ENCODE measurements at places on chromosomes 11 and 22.
A peak's percentile ranks its signal among the peaks of the same experiment; 100 is the strongest.

DNA sequence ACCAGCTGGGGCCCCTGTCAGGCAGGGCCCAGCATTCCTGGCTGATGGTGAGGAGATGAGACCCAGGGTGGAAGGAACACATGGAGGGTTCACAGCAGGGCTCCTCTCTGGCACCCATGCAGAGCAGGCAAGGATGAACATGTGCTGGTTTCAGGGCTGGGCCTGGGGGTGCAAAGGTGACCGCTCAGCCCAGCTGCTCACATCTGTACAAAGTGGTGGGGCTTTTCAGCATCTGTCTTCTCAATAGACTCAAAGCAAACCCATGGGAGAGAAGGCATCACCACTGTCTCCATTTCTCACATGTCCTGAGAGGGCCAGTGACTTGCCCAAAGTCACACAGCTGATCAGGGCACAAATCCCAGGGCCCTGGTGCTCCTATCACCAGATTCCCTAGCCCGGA lies 27.3 kb upstream of the TCF20 start:
- DNase-seq: no peak

- DNase-seq: no peak
Observed at GRCh38 chr11:70402685-70403084, 4.4 kb downstream of the CTTN start.

DNA sequence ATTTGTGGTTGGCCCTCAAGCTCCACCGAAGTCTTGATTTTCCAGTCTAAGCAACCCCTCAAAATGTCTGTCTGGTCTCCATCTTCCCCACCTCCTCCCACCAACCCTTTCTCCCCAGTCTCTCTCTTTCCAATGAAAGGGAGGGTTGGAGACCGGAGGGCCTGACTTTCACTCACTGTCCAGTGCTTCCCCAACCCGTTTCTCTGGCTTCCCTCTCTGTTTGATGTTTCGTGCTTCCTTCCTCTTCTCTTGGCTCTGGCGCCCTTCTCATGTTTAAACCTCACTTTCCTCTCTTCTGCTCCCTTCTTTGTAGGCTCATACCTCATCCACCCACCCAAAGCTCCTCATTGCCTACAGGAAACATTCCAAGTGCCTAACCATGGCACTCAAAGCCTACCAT lies 11.1 kb upstream of the VPS37C start:
- DNase-seq: no peak

- no peak for DNase-seq
Observed at GRCh38 chr11:106378513-106379179, 301.2 kb downstream of the AASDHPPT start.

- no peak for DNase-seq
Observed at GRCh38 chr11:121323046-121323607, 30.6 kb downstream of the SC5D start.

DNA sequence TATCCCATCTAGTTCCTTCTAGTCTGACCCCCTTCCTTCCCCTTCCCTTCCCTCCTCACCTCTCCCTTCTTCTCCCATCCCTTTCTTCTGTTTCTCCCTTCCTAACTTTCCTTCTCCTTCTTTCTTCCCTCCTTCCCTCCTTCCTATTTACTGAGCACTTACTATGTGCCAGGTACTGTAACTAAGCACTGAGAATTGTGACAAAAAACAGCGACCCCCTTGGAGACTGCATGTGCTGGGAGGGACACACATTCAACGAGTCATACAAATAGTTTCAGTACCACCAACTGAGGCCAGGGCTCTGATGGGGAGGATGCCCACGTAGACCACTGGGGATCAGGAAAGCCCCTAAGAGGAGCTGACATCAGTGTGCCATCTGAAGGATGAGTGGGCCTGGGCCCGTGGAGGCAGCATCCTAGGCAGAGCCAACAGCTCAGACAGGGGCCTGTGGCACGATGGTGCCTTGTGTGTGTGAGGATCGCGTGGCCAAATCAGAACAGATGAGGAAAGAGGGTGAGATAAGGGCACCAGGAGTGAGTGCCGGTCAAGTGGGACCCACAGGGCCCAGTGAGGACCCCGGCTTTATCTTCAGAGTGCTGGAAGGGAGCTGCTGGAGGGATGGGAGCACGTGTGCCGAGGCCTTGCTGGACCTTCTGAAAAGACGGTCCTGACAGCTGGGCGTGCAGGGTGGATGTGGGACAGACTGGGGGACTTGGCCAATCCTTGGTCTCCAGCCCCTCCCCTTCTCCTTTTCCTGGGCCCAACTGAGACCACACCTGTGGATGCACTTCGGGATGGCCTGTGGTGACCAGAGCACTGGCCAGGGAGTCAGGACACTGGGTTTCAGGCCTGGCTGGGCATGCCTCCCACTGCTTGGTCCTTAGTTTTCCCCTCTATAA lies 38.4 kb upstream of the CRYBB3 start:
- no peak for DNase-seq

GRCh38 chr11:13717331-13717730 lies 48.9 kb downstream of the FAR1 start:
- no peak for DNase-seq

- DNase-seq: peak; percentile 79
Observed at GRCh38 chr11:62546244-62546928, at the start of gene AHNAK. TSS of gene AHNAK (minus strand) at chr11:62546806. CDS start at chr11:62536098, 10,708 bp downstream.

GRCh38 chr11:100686476-100687053 lies 523 bp upstream of the ARHGAP42 start:
- no peak for DNase-seq

DNA sequence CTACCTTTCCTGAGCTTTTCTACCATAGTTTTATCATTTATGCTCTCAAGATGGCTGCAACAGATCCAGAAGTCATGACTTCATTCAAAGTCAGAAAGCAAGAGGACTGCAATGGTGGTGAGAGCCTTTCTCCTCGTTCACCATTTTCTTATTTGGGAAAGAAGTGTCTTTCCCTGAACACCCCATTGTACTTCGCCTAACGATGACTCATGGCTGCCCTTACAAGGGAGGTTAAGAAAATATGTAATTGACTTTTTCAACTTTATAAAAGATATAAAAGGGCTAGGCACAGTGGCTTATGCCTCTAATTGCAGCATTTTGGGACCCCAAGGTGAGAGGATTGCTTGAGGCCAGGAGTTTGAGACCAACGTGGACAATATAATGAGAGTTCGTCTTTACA lies 541.7 kb downstream of the METTL15 start:
- DNase-seq: no peak

DNA sequence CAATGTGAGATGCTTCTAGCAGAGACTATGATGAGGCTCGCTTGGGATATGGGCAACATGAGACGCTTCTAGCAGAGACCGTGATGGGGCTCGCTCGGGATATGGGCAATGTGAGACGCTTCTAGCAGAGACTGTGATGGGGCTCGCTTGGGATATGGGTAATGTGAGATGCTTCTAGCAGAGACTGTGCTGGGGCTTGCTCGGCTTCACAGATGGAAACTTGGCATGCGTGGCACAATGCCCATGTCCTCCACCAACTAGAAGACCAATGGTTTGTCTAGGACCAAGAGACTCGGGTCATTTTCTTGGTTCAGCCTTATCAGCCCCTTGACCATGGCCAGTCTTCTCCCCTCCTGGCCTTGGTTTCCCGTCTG lies 7.1 kb downstream of the MYEOV start:
- DNase-seq: no peak

GRCh38 chr11:23233075-23233474 lies 372.8 kb upstream of the CCDC179 start:
- DNase-seq: no peak

GRCh38 chr22:17171153-17172028 lies 12.3 kb upstream of the HDHD5 start:
- DNase-seq: peak; percentile 67

DNA sequence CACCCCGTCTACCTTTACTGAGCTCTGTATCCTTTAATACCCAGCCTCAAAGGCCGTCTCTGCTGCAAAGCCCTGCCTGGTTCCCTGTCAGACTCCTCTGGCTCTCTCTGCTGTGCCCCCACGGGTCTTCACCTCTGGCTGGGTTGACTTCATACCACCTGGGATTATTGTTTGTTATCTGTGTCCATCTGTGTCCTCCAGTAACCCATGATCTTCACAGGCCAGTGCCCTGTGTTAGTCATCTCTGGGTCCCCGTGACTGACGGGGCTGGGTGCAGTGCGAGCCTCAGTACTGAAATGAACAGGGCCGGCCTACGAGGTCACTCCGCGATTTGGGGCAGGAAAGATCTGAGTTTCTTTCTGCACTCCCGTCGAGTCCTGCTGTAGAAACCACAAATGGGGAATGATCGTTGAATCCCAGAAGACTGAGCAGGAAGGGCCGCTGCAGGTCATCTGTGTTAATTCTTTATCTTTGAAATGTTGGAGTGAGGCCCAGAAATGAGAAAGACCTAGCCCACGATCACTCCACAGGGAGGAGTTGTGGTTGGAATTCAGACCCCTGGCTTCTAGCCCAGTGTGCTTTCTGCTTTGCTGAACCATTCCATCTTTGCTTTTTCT lies 12.3 kb upstream of the TUB start:
- DNase-seq: no peak

DNA sequence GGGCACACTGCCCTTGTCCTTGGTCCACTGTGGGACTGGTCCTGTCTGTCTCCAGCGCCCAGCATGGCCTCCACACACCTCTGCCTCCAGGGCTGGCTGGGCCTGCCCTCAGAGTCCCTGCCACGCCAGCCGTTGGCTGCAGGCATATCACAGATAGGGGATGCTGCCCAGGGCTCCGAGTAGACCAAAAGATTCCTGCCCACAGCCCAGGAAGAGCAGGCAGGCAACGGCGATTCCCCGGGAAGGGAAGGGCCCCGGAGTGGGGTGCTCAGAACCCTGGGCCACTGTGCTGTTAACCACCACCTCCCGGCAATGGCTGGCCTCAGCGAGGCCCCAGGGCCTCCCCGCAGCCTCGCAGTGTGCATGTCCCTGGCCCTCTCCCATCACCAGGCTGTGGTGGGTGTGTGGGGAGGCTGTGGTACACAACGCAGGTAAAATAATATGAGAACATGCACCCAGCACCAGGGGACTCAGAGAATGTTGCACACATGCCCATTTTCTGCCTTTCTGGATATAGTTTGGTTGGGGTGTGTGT lies 2.2 kb downstream of the IFITM5 start:
- no peak for DNase-seq

DNA sequence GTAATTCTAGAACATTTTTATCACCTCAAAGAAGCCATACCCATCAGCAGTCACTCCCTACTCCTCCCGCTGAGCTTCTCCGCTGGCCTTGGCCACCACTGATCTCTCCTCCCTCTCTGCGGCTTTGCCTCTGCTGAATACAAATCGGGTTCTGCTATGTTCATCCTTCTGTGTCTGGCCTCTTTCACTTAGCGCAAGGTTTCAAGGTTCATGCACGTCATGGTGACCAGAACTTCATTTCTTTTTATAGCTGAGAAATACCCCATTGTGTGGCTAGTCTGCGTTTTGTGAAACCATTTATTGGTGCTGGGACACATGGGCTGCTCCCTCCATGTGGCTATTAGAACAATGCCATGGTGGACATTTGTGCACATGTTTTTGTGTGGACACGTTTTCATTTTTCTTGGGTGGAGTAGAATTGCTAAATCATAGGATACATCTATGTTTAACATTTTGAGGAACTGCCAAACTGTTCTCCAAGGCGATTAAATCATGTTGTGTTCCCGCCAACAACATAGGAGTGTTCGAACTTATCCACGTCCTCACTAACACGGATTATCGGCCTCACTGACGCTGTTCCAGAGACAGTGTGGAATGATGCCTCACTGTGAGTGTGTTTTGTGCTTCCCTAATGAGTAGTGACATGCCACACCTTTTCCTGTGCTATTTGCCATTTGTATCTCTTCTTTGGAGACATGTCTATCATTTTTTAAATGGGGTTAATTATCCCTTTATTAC lies 24.2 kb upstream of the KRTAP5-6 start:
- DNase-seq: no peak

- DNase-seq: no peak
Observed at GRCh38 chr11:79390923-79391322, 49.9 kb downstream of the TENM4 start.

- DNase-seq: no peak
Observed at GRCh38 chr22:37973271-37974170, 10.8 kb downstream of the SOX10 start.

DNA sequence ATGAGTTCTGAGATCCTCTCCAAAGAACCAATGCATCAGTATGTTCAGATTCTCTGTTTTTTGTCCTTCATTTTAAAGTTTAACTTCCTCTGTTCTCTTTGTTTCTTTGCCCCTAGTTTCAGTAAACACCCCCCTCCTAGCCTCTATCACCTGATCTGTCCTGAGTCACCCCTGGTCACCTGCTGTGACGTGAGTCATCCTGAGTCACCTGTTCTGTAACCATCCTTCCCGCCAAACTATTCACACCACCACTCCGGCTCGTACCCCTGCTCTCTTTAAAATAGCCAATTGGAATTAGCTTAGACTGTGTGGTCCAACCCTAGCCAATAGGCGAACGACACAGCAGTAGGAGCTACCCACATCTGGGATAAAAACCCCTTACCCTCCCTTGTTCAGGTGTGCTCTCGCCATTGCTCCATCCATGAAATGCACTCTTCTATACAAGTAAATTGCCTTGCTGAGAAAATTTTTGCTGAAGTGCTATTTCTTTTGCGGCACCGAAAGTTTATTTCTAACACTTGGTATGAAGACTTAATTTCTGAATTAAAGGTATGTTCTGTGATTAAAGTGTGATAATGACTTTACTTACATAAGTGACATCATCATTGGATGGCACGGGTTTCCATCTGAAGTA lies 318.4 kb downstream of the AASDHPPT start:
- DNase-seq: no peak

DNA sequence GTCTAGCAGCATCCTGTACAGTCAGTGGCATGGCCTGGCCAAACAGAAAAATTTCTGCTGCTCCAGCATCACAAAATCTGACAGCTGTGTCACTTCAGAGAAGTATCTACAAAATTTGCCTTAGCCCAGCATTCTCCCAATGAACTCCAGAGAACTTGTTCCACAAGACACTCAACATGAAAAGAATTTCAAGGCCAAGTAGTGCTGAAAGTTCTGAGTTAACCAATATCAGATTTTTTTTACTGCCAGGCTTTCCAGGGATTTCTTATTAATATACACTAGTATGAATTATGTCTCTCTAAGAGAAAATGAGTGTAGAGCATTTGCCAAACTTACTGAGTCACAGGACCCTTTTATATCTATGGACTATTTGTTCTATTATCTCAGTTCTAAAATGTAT lies 68.8 kb downstream of the OR5AK2 start:
- DNase-seq: no peak

DNA sequence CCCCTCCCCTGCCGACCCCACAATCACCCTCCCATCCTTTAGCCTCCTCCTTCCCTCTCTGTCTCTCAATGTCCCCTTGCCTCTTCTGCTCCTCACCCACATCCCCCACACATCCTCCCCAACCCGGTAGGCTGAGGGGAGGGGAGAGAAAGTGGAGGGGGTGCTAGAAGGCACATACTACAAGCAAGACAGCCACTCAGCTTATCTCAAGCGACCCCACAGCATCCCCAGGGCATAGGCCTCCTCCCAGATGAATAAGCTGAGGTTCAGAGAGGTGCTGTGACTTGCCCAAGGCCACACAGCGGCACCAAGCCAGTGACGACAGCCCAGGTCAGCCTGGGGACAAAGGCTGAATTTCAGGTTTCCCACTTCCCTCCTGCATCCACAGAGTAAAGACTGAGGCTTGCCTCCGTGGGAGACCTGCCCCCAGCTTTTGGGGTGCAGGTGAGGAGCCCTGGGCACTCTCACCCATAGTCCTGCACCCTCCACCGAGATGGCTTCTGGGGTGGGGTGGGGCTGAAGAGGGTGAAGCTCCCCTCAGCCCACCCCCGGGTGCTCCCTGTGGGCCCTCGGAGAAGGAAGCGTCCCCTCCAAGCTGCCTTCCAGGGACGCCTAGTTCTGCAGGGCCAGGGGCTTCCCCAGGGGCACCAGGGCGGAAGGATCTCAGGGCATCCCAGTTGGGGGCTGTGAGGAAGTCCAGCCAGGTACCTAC lies 511 bp downstream of the RAC2 start:
- peak; percentile 42 for DNase-seq

- DNase-seq: no peak
Observed at GRCh38 chr11:66070604-66071380, 720 bp downstream of the PACS1 start.

- DNase-seq: no peak
Observed at GRCh38 chr22:49663311-49663711, 164.4 kb downstream of the BRD1 start.
